LHCN-M2 (cell line): ENCODE measurements at places on chromosomes 3 and 15.

GRCh38 chr15:89851673-89852341 is 37.2 kb upstream of the ANPEP start:
- no peak for DNase-seq

- DNase-seq: no peak
Observed at GRCh38 chr3:187336322-187336721, 31.9 kb upstream of the RTP4 start.

DNA sequence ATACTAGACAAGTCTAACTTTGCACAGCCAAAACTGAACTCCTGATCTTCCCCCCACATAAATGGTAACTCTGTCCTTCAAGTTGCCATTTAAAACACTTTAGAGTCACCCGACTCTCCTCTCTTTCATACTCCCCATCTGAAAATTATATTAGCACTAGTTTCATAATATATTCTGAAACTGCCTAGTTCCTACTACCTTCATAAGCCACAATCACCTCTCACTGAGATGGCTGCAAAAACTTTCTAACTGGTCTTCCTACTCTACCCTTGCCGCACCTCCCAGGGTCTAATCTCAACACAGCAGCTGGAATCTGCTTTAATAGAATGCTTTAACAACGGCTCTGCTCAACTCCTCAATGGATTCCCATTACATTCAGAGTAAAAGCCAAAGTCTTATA is 55.0 kb downstream of the GLB1 start:
- DNase-seq: no peak

DNA sequence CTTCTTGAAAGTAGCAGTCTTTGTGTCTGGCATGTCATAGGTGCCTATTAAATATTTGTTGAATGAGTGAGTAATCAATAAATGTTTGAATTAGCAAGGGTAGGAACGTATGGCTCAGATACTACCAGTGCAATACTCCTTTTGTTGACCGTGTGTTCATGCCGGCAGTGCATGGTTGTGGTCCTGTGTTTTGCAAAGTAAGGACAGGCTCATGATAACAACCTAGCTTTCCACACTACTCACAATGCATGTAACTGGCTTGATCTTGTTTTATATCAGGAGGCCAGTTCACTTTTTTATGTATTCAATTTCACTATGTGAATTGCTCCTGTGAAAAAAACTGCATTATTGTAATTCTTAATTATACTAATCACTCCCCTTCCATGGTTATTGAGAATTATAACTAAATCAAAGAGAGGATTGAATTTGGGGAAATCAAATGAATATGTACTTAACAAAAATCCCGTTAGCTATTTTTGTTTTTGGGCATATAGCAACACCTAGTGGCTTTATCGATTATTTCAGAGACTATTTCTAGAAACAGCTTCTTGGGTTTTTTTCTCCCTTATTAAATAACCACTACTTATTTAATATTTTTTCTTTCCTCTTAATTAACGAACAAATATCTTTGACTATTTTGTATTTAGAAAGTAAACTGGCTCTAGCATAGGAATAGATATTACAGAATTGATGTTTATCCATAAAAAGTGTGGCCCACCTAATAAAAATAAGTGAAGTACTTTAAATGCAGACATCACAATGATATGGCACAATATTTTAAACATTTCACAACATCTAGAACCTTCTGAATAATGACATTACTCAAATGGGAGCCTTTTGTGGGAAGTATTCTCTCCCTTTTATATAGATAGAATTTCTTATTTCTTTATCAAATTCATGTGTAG is 218.5 kb downstream of the BBX start:
- DNase-seq: peak; percentile 29

DNA sequence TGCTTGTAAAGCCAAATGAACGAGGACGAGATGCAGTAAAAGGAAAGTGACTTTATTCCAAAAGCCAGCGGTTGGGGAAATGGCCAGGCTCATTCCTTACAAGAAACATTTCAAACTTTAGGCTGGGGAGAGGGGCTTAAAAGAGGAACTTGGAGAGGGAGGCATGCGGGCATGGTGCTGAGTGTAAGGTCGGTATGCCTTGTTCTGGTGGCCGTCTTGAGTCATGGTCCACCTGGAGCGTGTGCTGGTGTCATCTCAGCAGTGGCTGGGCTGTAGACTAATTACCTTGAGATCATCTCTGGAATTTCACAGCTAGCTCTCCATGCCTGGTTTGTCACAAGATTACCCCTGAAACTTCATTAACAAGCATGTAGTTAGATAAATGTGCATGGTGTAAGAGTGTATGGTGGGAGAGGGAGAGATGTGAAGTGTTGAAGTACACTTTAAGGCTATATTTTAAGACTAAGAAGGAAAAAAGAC is 156.4 kb upstream of the PFN2 start:
- DNase-seq: no peak
